ENCODE measurements at places on chromosomes 5 and 9.

DNA sequence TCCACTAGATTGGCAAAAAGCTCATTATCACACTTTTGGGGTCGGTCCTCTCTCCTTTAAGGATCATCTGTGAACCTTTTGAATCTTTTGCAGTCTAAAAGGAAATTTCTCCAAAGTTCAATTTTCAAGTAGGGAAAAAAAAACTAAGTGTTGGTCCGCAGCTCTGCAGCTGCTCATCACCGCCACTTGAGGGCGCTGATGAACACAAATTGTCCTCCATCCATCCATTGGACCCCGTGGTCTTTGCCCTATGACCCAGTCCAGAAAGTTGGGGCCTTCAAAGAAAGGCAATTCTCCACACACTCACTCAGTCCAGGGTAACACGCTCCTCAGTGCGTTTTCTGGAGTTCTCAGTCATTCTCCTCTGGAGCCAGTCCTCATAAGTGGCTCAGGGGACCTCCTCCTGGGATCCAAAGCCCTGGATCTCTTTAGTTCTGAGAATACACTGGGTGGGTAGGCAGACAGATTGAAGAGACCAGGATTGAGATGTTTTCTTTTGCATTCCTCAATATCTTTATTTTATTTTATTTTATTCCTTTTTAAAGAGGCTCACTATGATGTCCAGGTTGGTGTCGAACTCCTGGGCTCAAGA, 63.6 kb upstream of the SLC28A3 start:
- no peak for DNase-seq

- DNase-seq = no peak
Observed at GRCh38 chr5:55711507-55712022, 559 bp downstream of the SLC38A9 start.

DNA sequence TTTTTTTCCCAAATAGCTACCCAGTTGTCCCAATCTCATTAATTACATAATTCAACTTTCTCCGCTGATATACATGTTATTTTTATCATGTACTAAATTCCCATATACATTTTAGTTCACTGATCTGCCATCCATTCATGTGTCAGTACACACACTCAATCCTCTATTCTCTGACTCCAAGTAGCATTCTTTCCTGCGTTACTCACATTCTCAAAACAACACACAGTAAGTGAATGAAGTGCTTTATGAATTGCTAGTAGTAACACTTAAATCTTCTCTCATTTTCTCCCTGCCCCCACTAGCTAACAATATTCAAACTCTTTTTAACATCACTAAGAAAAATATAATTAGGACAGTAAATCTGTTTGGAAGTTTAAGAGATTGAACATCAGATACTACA, 8.9 kb downstream of the ZNF366 start:
- DNase-seq = no peak

GRCh38 chr9:14031810-14032209, 282.1 kb downstream of the NFIB start:
- DNase-seq = no peak

- no peak for DNase-seq
Observed at GRCh38 chr5:61449804-61450492, 117.9 kb downstream of the ZSWIM6 start.

DNA sequence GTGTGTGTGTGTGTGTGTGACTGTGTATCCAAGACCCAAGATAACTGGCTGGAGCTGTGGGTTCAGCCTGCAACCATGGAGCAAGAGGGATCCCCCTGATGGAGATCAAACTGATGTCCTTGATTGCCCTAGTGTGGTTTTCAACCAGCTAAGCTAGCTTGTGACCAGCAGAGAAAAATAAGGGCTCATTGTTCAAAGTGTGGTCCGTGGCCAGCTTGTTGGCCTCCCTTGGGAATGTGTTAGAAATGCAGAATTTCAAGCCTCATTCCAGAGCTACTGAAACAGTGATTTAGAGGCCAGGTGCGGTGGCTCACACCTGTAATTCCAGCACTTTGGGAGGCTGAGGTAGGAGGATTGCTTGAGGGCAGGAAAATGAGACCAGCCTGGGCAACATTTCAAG, 79.9 kb downstream of the ACER2 start:
- no peak for DNase-seq

- DNase-seq = no peak
Observed at GRCh38 chr5:33691856-33692255, 199.9 kb downstream of the ADAMTS12 start.

DNA sequence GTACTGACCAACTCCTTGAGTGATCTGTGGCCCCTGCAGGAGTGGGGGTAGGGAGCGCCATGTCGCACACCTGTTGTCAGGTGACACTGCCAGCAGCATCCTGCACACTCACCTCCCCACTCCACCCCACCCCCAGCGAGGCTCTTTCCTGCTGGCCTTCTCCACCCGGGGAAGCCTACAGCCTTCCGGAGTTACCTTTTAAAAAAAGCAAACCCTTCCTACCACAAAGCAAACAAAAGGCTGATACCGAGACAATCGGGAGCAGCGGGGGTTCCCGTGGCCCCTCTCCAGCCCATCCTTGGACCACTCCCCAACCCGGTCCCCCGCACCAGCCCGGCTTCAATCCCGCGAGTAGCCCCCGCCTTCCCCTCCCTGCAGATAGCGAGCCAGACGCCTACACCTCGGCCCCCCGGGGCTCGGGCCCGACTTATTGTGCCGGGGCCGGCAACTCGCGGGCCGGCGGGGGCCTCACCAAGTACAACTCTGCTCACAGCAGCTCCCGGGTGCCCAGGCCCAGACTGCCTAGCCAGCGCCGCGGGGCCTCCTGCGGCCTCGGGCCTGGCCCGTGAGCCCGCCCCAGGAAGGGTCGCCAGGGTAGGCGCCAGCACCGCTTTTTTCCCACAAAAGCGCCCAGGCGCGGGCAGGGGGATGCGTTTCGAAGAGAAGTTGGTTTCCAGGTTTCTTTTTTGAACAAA, 724 bp downstream of the MACROH2A1 start:
- no peak for DNase-seq

GRCh38 chr9:33105959-33106358, 29.5 kb upstream of the SMU1 start:
- no peak for DNase-seq

DNA sequence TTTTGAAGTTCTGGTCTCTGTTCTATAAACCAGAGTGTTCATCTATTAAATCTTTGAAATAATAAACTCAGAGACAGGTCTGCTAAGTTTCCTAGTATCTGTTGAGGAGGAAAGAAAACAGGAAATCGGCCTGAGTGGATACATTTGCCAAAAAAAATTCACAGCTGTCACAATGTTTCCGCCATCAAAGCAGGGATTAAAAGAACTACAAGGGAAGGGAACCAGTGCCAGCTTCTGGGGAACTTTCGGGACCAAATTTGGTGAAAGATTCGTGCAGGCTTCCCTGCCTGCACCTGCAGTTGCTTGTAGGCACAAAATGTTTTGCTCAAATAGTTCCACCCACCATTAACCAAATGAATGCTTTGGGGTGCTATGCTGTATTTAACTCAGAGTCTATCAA, 267.5 kb downstream of the MSX2 start:
- no peak for DNase-seq

DNA sequence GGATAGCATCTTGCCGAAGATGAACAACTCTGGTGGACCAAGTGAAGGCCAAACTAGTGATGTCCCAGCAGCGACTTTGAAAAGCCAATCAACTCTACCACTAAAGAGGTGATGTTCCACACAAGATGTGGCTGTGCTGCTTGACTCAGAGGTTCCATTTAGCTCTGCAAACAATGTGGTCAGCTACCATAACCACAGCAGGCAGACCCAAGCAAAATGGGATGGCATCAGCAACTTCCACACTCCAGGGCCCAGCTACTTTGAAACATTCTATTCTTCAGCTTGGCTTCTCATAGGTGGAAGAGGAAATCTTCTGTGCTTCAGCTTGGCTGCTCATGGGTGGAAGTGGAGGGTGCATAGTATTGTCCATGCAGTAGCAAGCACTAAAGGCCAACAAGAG, 70.5 kb downstream of the IRX2 start:
- DNase-seq = no peak

DNA sequence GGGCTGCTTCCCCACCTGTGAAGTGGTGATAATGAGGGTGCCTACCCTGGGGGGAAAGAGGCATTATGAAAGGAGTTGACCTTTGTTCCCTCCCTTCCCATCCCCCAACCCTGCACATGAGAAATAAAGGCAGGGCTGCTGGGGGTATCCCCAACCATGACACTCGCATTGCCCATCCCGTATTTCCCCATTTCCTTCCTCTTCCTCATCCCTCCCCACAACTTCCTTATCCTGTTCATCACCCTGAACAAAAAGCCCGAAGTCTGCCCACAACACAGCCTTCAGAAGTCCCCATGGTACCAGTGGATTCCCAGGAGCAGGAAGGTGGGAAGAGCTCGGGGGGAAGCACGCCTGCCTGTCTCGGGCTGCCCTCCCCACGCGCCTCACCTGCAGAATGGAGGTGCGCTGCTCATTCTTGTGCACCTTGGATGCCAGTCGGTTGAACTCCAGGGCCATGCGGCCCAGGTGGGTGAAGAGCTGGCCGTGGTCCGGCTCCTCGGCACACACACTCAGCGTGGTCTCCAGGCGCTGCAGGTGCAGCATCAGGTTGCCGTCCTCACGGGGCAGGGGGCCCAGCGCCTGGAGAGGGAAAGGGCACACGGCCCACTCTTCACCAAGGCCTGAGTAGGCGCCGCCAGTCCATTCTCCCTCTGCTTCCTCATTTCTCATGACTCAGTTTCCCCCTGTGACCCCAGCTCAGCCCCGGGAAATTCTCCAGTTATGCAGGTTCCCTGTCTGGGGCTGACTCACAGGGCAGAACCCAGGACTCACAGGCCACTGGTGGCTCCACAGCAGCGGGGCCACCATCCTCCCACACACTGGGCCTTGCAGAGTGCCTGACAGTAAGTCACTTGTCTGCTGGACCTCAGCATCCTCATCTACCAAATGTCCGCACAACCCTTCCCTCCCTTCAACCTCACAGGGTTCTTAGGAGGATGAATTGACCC, 24.2 kb downstream of the TNIP1 start:
- no peak for DNase-seq

DNA sequence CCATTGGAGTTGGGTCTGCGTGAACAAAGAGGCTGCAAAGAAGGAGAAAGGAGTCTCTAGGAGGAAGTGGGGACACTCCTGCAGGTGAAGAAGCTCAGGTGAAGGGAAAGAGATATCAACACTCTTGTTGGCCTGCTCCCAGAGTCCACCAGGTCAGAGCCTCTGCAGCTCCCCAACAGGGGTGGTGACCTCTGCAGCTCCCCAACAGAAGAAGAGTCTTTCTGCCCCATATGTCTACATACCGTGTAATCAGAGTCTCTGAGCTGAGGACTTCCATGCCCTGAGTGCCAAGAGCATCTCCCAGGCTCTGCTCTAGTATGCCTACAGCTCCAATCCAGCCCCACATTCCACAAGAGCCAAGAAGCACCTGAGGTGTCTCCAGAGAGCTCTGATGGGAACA, 67.4 kb upstream of the TRPC7 start:
- no peak for DNase-seq

DNA sequence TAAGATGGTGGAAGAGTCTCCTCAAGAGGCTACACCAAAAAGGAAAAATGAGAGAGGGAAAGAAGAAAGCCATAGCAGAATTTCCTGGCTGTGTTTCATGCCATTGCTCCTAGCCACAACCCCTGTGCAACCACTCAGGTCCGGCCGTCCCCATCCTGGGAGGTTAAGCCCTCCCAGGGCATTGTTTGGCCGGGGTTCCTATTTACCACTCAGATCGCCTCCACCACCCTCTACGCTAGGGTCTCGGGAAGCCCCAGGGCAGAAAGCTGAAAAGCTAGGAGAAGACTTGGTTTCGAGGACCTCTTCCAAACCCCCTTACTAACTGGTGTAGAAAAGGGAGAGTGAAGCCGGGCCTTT, 715 bp downstream of the RC3H2 start:
- DNase-seq = no peak

GRCh38 chr9:121340676-121341392, 29.2 kb downstream of the STOM start:
- no peak for DNase-seq

GRCh38 chr9:109830545-109830944, 50.5 kb downstream of the PALM2AKAP2 start:
- no peak for DNase-seq

- no peak for DNase-seq
Observed at GRCh38 chr9:93601666-93602065, 25.3 kb downstream of the PHF2 start.

DNA sequence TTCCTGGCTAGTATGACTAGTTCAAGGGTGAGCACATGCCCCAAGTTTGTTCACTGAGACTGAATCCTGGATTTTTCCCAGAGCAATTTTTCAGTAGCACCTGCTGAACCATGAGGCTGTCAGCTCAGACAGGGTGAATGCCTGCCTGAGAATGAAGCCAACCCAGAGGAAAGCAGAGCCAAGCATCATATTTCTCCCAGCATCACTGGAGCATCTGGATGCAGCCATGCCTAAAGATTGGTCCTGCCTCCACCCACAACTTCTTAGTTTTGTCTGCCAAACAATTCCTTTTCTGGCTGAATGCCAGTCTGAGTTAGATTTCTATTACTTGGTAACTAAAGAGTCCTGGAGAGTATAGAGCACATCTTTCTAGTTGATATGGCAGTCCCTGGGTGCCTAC, 343.6 kb downstream of the CSNK1G3 start:
- DNase-seq = no peak

DNA sequence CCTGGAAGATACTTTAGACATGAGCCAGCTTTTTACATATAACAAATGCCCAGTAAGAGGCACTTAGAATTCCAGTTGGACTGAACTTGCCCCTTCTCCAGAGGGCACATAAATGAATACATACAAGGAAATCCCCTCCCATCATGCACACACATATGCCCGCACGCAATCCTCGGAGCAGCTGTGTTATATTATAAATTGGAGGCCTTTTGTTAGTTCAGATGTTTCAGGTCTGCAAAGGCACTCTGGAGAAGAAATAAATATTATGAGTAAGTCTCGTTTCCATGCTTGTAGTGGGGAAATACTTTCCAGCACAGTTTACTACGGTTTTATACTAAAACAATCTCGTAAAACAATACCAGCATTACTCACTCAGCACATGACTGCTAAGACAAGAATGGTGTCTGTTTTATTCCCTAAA, 17.6 kb upstream of the MUSK start:
- DNase-seq = no peak
